Inflammatory macrophage treated with lipopolysaccharide for 1 hour (primary cell): ENCODE measurements at places on chromosomes 1 and 21.

- peak; percentile 63 for DNase-seq
Measured at GRCh38 chr1:93680420-93681100, 1.1 kb downstream of the BCAR3 start.

DNA sequence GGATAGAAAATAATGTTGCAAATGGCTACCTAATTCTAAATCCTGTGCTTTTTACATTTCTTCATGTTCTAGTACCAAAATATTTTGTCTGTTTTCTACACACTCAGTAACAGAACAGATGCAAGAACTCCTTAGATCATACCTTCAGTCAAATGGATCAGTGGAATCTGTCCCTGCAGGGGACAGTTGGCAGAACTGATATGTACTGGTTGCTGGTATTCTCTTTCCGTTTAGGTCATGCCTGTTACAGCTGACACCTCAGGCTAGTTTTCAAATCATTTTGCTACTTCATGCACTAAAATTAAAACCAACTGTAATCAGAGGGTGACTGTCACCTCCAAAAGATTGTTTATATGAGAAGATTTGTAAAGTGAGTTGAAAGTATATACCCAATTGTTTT, 109.2 kb downstream of the TNNI3K start:
- DNase-seq: no peak

DNA sequence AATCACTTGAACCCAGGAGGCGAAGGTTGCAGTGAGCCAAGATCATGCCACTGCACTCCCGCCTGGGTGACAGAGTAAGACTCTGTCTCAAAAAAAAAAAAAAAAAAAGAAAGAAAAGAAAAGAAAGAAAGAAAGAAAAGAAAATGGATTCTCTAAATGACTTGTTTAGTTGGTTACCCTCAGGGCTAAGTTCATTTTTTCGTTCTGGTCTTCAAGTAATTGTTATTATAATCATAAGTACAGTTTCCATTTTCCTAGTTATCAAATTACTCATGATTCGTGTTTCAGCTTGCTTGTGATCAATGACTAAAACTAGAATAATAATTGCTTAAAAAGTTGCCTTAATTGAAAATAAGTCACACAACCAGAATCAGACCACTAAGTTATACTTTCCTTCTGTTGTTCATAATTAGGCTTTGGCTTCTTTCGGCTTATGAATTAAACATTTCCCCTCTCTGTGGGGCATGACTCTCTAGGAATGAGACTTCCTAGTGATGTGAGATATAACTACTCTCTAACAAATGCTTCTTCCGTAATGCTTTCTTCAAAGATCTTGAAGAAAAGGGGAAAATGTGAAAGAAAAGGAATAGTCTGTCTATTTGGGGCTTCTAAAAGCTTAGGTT, 9.6 kb upstream of the RLF start:
- DNase-seq: no peak

DNA sequence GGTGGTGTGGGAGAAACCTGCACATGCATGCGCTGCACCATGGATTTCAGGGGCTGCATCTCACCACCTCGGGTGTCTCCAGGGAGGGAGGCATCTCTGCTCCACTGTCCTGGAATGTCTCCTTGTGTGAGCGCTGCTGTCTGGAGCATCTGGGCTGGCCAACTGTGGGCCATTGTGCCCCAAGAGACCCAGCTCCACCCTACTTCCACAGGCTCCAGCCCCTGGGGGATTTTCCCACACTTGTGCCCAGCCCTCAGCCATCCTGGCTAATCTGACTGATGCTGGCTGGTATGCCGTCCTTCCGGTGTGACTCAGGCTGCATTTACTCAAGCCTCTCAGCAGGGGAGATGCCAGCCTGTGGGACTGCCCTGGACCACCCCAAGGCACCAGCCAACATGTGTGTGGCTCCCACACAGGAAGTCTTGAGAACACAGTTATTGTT, 62.0 kb downstream of the TRIM11 start:
- no peak for DNase-seq

DNA sequence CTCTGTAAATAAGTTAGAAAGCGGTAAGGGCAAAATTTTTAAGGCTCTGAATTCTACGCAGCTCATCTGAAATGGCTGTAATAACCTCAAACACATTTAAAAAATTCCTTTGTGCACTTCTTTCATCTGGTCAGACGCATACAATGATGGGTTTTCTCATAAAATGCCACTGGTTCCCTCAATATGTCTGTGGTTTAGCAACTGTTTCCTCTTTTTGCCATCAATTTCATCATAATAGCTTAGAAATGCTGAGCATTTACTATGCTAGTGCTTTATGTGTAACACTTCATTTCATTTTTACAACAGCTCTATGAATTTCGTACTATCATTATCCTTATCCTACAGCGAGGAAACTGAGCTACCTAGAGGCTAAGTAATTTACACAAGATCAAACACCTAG, 35.3 kb upstream of the DMRTA2 start:
- peak; percentile 77 for DNase-seq

- DNase-seq: peak; percentile 85
Measured at GRCh38 chr1:30379684-30380624, 343.4 kb downstream of the MATN1 start.

GRCh38 chr1:19885821-19886220, 3.6 kb downstream of the OTUD3 start:
- no peak for DNase-seq

GRCh38 chr1:183164340-183164739, 21.7 kb upstream of the LAMC2 start:
- no peak for DNase-seq

DNA sequence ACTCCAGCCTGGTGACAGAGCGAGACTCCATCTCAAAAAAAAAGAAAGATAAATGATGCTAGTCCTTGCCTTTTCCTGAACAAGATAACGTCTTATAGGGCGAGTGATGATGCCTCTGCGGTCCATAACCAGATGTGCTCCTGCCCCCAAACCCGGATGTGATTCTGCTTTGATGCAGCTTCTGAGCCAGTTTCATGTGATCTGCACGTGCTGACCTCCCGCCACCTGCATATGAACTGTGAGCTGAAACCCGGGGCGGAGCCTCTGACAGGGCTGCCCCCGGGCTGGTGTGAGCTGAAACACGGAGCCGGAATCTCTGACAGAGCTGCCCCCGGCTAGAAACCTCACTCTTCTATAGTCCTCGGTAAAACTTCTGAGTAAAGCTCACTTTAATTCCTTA, 1.3 kb downstream of the KRTAP12-4 start:
- no peak for DNase-seq

DNA sequence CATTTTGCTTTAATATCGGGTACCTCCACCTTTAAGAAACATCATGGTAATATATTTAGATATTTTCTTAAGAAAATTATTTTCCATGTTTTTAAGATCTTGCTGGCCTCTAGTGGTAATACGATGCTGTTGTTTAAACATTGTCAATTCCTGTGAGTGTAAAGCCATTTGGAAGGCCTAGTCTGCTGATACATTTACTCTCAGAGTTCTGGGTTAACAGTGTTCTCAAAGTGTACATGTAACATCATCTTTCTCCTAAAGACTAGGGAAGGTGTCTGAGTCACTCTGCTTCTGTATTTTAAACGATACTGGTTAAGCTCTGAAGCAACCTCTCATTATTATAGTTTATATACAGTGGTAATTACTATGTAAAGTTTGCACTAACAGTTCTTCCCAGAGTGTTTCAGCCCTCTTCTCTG, 189.1 kb downstream of the RASAL2 start:
- peak; percentile 55 for DNase-seq

DNA sequence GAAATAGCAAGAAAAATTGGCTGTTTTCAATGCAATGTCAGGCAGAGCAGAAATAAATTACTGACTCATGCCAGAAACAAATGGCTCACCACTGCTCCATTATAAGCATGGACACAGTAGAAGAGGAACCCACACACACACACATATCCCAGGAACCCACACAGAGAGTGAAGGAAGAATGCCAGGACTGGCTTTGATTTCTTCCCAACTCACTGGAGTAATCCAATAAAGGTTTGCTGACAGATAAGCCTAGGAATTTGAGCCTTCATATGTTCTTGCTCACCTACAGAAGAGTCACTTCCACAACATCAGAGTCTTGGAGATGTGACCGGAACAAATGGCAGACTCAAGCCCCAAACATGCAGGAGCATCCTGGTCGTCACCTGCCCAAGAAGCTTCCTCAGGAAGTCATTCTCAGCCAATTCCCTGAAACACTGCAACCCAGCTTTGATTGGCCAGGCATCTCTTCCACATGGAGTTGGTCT, 2.2 kb downstream of the SH3BP5L start:
- no peak for DNase-seq

DNA sequence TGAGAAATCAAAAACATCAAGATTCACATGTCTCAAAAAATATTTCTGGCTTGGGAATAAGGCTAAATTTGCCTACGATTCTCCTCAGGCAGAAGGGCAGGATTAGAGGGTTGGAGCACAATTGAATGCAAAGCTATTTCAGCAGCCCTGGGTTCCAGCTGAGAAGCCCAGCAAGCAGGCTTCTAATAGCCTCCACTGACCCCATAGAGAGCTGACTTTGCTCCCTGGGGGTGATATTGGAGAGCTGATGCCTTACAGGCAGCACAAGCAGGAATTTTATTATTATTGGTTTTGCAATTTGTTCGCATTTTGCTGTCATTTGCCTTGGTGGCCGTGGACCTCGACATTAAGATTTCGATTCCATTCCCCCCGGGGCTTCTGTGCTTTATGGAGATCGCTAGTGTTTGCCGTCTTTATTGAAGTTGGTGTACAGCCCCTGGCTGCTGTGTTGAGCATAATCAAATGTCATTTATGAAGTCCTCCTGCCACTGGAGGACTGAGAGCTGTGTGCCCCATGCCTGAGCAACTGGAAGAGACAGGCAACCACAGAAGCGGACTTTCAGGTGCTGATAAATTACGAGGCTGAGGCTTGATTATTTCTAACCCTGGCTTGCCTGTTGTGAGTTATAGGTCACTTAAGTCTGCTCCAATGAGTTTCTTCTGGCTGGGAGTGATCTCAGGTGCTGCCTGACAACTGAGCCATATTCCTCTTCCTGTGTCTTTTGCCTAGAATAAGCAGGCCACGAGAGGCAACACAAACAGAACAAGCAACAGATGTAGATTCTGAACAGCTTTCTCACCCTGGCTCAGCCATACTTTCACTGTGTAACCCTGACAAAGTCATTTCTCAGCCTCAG, 518.4 kb upstream of the CAMK1G start:
- no peak for DNase-seq

DNA sequence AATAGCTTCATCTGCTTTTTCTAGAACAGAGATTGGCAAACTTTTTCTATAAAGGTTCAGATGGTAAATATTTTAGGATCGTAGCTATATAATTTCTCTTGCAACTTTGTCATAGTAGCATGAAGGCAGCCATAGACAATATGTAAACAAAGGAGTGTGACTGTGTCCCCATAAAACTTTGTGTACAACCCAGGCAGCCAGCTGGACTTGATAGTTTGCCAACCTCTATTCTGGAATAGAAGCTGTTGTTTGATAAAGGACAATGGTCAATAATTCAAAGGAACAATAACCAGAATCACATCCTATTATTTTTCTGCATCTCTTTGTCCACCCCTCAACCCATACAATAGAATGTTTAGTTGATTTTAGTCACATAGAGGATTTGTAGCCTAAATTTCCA, 286.7 kb downstream of the LMX1A start:
- no peak for DNase-seq

DNA sequence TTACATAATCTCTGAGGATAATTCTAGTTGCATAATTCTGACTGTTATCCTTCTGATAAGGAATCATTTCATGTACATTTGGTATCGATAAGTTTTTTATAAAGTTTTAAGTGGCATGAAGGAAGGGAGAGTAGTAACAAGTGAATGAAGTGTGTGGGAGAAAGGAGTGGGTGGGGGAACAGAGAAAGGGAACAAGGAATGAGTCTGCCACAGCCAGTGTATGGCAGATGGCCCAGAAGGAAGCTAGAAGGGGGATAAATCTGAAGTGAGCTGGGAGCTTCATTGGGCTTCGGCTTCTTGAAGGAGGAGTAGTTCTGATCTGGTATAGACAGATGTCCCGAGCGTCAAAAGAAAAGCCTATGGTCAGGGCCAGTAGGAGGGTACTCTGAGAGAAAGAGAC, 18.6 kb downstream of the ZBTB40 start:
- DNase-seq: peak; percentile 67

DNA sequence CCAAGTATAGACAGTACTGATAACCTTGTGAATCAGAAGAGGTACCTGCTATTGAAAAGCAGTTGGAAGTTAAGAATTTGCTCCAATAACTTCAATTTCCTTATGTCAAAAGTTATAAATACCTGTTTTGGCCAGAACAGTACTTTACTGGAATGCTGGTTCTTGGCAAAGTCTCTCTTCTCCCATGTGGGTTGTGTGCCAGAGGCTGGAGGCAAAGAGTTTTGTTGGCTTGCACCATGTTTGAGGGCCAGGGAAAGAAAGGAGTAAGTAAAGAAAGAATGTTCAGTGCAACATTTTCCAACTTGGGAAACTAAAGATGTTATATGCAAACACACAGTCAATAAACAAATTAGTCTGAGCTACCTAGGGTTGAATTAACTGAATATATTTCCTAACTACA, 67.0 kb upstream of the DYNLT5 start:
- DNase-seq: no peak

DNA sequence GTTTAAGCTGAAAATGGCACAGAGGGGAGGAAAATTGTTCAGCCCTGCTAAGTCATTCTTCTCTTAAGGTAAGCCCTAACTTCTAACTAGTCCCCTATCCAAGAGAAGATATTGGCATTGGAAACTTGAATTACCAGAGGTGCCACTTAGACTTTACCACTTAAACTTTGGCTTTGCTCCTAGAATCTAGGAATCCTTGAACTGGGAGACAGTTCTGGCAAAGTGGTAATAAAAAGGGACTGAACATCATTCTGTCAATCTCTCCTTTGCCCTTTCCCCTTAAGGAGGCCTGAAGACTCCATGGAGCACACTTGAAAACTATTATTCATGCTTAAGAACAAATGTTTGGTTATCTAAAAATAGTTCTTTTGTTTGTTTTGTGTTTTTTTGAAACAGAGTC, 8.4 kb downstream of the ATP1A4 start:
- DNase-seq: no peak

DNA sequence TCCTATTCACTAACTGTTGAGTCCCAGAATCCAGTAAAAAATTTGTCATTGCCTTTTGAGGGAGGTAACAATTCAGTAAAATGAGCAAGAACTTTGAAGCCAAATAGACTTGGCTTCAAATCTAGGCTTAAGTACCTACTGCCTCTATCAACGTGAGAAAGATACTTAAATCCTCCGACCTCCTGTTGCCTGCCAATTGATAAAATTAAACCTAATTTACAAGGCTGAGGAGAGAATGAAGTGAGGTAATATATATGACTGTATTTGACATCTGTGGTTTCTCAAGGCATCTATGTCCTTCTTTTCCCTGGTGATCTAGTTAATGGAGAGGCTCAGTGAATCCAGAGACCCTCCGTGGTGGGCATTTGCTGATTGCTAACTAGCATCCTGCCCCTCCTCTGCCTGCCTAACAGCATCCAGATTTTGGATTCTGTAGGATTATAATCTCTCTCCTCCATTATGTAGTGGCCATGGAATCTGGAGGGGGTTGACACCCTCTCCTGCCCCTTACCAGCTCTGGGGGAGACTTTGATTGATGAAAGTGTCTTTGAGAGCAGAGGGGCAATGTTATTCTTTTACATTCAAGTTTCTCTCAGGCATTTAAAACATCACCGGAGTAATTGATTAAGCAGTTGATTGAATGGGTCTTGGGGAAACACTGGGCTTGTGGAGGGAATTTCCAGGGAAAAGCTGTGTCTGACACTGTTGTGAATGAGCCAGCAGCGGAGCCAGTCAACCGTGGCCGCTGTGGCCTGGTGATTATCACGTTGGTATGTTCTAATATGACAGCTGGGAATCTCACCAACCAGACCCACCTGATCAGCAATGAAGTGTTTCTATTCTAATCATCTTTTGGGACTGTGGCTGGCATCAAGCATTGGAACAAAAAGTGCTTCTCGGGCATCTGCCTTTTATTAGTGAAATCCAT, 140.7 kb upstream of the FAM78B start:
- DNase-seq: no peak

GRCh38 chr1:84963021-84963420, 33.9 kb downstream of the MCOLN2 start:
- DNase-seq: no peak
